ENCODE measurements at places on chromosomes 4 and X.

- DNase-seq: peak; percentile 86
Measured at GRCh38 chr4:1010395-1011021, 918 bp upstream of the FGFRL1 start.

- no peak for DNase-seq
Measured at GRCh38 chrX:111041018-111041462, 55.0 kb upstream of the PAK3 start.

DNA sequence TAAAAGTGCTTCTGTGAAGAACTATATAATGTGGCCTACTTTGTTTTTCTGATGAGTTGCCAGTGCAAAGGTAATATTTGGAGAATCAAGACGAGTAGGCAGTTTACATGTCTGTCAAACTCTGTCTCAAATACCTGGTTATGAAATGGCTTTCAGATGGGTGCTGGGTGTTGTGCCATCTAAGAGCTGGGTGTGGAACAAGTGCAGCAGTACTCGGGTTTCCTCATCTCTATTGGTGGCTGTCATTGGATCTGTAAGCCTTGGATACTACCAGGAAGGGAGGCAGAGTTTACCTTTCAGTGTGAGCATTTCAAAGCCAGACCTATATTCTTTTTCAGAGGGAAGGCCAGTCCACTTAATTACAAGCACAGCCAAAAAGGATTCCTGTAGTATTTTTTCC lies 37.2 kb downstream of the MTM1 start:
- no peak for DNase-seq

DNA sequence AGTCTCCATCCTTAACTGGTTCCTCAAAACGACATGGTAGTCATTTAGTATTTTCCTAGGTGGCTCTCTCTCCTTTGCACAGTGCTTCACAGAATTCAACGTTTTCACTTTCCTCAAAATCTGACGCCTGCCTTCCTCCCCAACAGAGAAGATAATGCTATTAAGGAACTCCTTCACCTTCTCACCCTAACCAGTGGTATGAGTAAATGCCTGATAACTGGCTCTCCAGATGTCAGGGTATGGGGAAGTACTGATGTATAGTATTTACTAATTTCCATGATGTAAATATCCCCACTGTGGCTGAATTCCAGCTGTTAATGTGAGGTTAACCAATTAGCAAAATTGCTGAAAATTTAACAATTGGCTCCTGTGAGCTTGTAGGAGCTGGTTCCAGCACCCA lies 28.8 kb upstream of the NSUN7 start:
- DNase-seq: no peak

DNA sequence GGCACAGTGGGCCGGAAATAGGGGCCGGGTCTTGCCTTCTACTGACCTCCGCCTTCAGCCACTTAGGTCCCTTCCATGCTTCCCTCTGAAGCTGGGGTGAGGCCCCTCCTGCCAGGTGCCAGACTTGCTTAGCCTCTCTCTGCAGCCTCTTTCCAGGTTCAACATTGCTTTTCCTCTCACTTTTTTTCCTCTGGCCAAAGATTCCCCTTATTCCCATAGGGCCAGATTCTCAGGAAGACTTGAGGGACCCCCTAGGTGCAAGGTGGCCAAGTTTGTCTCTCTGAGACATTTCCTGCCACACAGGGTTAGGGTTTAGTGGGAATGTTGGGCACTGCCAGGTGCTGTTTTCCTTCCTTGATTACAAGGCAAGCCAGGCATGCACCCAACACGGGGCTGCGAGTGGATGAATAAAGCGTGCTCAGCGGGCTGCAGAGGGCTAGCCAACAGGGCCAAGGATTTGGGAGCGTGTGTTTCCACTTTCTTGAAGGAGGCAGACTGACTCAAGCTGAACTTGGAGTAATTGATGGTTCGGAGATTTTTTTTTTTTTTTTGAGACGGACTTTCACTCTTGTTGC lies 7.6 kb upstream of the GJB1 start:
- no peak for DNase-seq

DNA sequence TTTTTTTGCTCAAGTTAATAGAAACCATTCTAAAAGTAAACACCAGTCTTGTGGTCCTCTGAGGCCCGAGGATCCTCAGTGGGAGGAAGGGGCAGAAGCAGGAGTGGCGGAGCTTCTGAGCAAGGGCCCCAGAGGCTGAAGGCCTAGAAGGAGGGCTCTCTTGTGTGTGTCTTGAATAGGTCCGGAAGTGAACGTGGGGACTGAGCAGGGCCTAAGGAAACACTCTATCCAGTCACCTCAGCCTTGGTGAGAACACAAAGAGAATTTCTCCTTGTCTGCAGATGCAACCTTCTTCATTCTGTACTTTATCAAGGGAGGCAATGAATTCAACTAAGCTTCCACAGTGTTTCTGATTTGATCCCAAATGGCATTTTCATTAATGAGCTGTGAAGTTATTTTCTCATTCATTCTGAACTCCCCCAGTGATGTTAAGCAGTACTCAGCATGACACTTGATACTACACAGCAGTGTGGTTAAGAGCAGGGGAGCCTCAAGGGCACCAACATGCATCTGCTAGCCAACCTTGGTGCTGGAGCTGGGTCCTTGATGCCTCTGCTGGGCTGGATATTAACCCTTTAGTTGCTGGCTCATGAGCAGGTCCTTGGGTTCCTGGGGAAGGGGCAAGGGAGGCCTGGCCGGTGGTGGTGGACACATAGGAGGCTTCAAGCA lies 64.7 kb downstream of the RBM47 start:
- no peak for DNase-seq

DNA sequence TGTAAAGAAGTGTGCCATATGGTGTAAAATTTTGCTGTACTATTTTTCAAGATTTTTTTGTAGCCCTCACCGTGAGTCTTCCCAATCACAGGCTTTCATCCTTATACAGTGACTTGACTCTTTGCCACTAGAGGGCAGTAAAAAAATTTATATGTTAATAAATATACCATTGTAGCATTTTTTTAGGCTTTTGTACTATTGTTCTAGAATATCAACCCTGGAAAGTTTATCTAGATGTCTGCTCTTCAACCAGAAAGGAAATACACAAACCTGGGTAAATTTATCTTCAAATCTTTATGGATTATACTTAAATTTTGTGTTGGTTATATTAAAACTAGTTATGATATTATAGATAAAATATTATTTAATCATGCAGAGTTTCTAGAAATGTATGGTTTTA lies 235.3 kb downstream of the TENM3 start:
- DNase-seq: no peak

GRCh38 chrX:109939498-109939897 lies 63.4 kb upstream of the TMEM164 start:
- DNase-seq: peak; percentile 40

GRCh38 chrX:153845195-153845594 lies 14.9 kb upstream of the PDZD4 start:
- DNase-seq: no peak

All from lower lobe of right lung (tissue), 2 donors.